ENCODE measurements at places on chromosomes 12 and 14.

GRCh38 chr12:106425061-106425702 lies 67.6 kb downstream of the POLR3B start:
- no peak for DNase-seq

GRCh38 chr12:84924981-84925380 lies 12.4 kb upstream of the SLC6A15 start:
- DNase-seq: peak; percentile 6

GRCh38 chr12:112881602-112882001 lies 25.2 kb upstream of the OAS1 start:
- no peak for DNase-seq

GRCh38 chr12:52184813-52185212 lies 7.0 kb downstream of the KRT80 start:
- no peak for DNase-seq

GRCh38 chr12:16384732-16385131 lies 37.3 kb downstream of the MGST1 start:
- DNase-seq: no peak

GRCh38 chr14:21991130-21991529 lies 317.5 kb upstream of the OR4E1 start:
- no peak for DNase-seq

Measured in suppressor macrophage treated with lipopolysaccharide for 1 hour (primary cell).